ENCODE measurements at places on chromosomes 2 and 18.
A peak's percentile ranks its signal among the peaks of the same experiment; 100 is the strongest.

DNA sequence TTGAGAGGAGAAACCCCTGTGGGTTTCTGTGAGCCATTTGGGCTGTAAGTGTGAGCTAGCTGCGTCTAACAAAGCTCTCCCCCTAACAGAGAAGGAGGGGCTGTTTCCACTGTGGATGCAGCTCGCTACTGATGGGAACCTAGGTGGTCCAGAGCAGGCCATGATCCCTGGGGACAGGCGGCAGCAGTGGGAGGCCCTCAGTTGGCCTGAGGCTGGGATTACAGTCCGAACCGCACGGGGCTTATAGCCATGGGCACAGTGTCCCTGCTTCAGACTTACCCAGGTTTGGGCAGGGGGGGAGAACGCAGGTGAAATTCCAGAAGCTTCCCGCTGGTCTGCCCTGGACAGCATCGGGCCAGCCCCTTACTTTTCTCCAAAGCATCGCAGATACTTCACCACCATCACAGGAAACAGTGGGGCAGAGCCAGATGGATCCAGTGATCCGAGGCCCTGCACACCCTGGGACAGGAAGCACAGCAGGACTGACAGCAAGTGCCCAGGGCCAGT, 139.4 kb downstream of the SEPTIN10 start:
- no peak for DNase-seq

DNA sequence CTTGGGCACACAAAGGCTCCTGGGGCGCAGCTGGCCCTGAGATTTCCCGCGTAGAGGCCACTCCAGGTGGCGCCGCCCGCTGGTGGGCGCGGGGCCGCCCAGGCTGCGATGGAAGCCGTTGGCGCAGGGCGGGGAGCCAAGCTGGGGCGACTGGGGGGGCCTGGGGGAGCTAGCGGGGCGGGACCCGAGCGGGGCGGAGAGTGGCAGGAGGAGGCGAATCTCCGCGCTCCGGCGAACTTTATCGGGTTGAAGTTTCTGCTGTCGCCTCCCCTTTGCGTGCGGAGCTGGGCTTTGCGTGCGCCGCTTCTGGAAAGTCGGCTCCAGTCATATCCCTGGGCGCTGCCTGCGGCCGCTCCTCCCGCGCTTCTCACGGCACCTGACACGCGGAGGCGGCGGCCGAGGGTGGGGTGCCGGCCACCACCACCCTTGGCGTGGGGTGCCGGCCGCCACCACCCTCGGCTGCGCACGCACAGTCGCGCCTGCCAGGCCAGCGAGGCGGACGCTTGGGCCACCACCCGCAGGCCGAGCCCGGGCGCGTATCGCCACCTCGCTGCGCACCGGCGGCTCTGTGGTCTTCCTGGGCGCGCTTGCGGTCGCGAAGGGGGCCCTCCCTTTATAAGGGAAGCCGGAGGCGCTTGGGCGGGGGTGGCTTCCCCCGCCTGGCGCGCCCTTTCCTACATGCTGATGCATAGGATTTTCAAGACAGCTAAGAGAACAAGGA, 919 bp upstream of the CYP1B1 start:
- DNase-seq = peak; percentile 56

GRCh38 chr18:59432803-59433597, 73.9 kb upstream of the LMAN1 start:
- DNase-seq = no peak

- no peak for DNase-seq
Measured at GRCh38 chr2:7007488-7007845, 90.3 kb downstream of the RNF144A start.

- peak; percentile 99 for DNase-seq
Measured at GRCh38 chr2:207238831-207239701, 73.3 kb upstream of the KLF7 start.

- DNase-seq = no peak
Measured at GRCh38 chr18:48408111-48408726, 964 bp downstream of the ZBTB7C start.

- DNase-seq = no peak
Measured at GRCh38 chr2:121294881-121295840, 10.2 kb upstream of the TFCP2L1 start.

DNA sequence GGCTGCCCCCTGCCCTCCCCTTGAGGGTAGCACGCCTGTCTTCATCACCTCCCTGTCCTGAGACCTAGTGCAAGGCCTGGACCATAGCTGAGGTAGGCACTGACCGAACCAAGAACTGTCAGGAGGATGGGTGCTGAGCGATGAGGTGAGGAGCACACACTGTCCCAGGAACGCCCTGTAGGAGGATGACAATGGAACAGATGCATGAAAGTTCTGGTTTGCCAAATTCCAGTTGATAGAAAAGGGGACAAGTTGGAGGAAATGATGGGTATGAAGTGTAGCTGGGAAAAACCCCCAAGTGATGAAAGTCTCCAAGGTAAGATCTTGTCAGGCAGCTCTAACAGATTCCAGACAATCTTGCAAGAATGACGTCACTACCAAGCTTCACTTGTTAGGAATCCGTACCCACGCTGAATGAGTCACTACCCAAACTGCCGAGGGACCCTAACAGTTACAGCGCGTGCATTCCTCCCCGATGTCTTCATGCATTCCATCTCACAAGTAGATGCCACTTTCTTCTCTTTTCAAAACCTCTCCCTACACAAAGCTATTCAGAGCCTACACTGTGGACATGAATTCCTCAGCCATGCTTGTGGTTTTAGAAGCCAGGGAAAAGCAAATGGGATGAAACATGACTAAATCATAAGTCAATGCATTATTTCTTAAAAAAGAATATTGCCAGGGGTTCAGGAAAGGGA, 27.6 kb downstream of the MRPL33 start:
- DNase-seq = peak; percentile 100

GRCh38 chr18:54916507-54916906, 42.8 kb downstream of the CCDC68 start:
- no peak for DNase-seq

DNA sequence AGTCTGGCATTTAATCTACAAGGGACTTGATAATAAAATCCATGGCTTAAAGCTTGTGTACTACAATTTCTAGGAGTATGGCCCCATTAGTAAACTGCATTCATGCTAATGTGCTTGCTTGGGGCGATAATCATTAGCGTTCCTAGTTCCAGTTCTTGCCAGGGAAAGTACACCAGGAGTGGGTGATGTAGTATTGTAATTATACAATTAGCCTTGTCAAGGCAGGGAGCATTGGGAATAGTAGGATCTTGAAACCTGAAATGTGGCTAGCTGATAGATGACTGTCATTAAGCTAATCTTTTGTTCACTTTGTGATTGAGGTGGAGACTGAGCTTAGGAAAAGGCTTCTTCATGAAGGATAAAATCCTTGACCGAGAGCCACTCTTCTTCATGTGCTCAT, 989.2 kb downstream of the CPS1 start:
- DNase-seq = no peak

- DNase-seq = peak; percentile 53
Measured at GRCh38 chr2:237060534-237061312, 25.0 kb upstream of the COPS8 start.

Measured in HFFc6 (cell line).